Stimulated activated CD4-positive, alpha-beta T cell treated with anti-CD3 and anti-CD28 coated beads, Interleukin-15, amount 100 ng/mL, for 1 hour (primary cell): ENCODE measurements at places on chromosomes 7 and 10.

DNA sequence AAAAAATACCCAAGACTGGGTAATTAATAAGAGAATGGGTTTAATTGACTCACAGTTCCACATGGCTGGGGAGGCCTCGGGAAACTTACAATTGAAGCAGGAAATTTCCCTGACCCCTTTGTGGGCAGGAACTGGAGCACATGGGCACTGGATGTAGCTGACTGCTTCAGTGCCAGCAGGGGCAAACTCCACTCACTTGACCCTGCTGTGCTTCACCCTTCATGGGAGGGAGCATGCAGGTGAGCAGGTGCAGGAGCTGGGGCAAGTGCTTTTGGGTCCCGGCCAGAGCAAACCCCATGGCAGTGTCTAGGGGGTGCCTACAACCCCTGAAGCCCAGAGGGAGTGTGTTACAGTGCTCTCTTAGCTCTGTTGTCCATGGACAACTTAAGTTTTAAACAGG, 132.6 kb downstream of the AKR1D1 start:
- no peak for DNase-seq

GRCh38 chr7:5437987-5438386, 14.4 kb upstream of the TNRC18 start:
- no peak for DNase-seq

GRCh38 chr7:98613601-98614425, 3.3 kb upstream of the NPTX2 start:
- no peak for DNase-seq

DNA sequence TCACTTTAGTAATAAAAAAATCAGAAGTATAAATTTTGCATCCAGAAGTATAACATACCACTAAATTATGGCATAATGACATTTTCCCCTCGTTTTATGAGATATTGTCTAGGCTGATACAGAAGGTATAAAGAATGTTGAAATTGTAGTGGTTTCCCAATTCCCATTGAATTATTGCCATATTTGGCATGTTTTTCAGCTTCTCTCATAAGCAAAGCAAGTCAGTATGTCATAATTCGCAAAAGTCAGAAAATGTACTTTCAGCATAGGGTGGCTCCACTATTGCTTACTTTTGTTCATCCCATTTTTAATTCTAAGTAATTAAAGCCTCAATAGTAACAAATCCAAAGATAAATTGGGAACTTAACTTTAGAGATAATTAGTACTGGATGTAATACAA, 19.7 kb upstream of the PTPRZ1 start:
- no peak for DNase-seq

- DNase-seq, result no peak
These were observed 21.8 kb downstream of the PALD1 start for GRCh38 chr10:70500368-70500767.

DNA sequence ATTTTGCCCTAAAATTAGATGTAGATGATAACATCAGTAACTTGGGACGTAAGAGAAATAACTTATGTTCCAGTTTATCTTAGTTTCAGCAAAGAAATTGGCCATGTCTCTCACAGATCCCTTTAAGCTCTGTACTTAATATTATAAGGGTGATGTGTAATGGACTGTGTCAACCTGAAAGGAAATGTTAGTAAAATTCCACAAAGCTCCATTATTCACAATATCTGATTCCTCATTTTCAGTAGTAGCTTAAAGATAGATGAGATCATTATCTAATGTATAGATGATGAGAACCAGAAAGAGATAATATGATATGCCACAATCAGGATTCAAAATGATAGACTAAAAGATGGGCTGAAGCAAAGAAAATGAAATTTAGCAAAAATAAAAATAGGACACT, 316.8 kb upstream of the CHRM2 start:
- DNase-seq, result no peak

GRCh38 chr10:131662851-131663250, 238.0 kb upstream of the PPP2R2D start:
- no peak for DNase-seq
